ENCODE measurements at places on chromosomes 13 and 19.

- no peak for DNase-seq
These were observed 55.6 kb downstream of the RCBTB2 start for GRCh38 chr13:48477191-48477855.

DNA sequence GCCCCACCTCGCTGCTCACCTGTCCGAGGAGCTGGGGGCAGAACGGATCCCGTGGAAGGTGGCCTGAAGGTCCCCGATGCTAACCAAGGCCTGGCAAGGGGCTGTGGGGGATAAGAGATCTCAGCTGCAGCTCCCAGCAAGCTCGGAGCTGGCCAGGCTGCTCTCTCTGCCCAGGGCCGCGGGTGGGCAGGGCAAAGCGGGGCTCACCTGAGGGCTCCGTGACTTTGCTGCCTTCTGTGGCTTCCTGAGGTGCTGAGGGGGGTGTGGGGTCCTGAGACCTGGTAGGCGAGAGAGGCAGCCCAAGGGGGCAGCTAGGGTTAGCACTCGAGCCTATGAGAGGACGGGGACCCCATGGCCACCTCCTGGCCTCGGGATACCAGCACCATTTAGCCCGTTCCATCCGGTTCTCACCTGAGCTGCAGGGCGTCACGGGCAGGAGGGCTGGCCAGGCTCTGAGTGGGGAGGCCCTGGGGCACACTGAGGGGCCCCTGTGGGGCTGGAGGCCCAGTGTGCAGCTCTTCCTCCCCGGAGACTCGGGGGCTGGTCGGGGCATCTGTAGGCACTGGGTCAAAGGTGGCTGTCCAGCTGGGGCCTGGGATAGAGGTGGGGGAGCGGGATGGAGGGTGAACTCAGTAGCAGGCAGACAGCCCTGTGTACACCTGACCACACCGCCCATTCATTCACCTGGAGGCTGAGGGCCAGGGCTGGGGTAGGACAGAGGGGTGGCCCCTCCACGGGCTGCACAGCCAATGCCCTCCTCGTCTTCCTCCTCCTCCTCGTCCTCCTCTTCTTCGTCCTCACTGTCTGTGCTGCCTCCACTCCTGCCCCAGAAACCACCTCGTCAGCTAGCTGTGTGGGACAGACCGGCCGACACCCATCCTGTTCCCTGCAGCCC is 3.1 kb upstream of the TMEM86B start:
- DNase-seq = no peak

DNA sequence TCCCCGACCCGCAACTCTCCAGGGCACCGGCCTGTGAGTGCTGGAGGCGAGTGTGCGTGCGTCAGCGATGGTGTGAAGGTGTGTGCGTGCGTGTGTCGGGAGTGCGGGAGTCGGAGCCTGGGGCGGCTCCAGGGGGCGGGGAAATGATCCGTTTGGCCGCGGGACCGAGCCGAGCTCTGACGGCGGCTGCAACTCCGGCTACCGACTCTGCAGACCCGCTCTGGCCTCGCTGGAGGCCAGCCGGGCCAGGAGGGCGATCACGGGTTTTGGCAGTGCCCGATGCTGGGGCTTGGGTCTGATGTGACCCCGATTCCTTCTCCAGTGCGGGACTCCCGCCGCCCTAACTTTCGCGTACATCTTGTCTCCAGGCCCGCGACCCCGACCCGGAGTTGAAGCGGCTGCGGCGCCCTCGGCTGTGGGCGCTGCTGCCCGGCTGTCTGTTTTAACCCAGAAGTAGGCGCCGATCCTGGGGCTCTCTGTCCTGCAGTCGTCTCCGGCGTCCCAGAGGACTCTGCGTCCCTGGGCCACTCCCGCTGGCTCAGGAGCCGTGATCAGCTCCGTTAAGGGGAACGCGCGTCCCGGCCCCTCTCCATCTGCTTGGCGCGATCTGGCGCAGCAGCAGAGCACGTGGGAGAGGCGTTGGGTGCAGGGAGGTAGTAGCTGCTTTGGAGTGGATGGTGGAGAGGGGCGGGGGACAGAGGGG is 1.2 kb downstream of the CHST8 start:
- DNase-seq = no peak

DNA sequence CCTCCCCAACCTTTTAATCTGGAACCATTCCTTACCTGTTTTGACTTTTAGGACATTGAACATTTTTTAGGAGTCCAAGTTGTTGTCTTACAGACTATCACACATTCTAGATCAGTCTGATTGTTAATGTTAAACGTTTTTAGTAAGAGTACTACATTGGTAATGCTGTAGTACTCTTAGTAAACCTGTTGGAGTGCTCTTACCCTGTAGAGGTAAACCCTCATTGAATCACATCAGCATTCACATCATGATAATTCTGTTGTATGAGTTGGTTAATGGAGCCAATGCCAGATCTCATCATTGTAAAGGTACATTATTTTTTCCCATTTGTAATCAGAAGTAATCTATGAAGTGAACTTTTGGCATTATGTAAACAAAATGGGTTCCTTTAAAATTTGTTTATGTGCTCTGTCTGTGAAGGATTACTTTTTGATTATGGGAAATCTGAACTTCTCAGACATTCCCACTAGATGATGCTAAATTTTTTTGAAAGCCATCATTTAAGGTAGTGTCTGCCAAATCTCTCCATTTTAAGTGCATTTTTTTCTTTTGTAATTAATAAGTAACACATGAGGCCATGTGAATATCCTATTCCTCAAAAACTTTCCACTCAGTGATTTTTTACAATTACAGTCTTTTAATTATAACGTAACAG is 55.2 kb downstream of the VWA8 start:
- peak; percentile 54 for DNase-seq

DNA sequence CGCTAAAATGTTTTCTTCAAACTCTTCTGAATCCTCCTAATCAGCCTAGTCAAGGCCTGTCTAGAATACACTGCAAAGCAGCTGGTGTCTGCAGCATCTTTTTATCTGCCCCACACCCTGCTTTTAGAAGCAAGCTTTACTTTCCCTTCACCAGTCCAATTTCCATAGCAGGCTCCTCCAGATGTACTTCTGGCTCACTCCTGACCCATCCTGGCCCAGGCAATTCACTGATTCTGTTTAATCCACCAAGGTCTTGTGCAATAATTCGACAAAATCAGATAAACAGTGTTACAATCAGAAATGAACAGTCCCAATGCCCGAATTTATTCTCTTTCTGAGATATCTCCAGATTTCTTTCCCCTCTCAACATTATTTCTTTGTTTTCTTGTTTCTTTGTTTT is 415.2 kb upstream of the SGCG start:
- no peak for DNase-seq

GRCh38 chr13:102682211-102682610 is 12.6 kb downstream of the METTL21C start:
- DNase-seq = no peak
